NCI-H524 (cell line): ENCODE measurements at places on chromosomes 3 and 15.
A peak's percentile ranks its signal among the peaks of the same experiment; 100 is the strongest.

GRCh38 chr3:184498986-184499606 is 62.5 kb upstream of the EPHB3 start:
- DNase-seq, result no peak

GRCh38 chr3:195764961-195765706 is 44.4 kb downstream of the MUC20 start:
- no peak for DNase-seq

DNA sequence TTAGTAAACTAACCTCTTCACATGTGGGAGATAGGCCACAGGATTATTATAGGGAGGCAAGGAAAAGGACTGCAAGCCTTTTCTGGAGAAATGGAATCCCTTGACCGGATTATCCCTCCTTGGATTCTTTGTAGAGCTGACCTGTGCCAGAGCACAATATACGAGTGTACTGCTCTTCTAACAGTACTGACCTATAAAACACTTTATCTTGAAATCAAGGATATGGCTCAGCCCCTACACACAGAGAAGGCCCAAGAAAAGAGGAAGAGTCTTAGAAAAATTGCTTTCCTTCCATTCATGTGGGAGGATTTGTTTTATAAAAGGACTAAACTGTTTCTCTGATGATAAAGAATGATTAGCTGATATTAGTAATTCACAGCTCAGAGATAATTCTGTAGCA is 42.2 kb downstream of the DMXL2 start:
- no peak for DNase-seq

GRCh38 chr3:2771193-2771592 is 339.0 kb downstream of the IL5RA start:
- DNase-seq, result no peak

- DNase-seq, result no peak
Measured at GRCh38 chr3:49124991-49125670, 4.5 kb upstream of the USP19 start.

GRCh38 chr3:76436894-76437293 is 603.0 kb upstream of the ROBO2 start:
- no peak for DNase-seq

DNA sequence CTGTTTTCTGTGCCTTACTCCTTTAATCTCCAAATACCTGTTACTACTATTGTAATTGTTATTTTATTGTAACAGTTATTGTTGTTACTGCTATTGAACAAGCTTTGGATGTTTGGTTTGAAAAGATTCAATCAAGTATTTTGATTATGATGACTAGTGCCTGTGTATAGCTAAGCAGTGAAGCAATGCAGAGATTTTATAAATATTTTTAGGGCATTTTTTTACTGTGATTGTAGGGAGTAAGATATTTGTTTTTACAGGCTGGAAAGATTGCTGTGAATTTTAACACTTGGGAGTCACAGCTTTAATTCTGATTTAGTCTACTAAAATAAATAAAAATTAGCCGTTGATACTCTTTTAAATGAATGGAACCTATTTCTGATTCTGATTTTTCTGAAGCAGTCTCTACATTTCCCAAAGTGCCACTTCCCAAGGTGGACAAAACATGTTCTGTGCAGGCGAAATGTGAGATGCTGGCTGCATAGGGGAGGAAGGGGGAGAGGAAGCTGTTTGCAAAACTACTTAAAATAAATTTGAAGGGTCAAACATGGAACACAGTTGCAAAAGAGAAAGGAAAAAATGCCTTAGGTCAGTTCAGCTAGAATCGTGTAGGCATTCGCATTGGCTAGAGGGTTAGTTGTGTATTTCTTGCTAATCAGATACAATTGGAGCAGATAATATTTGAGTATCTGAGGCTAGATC is 25.7 kb downstream of the EEFSEC start:
- DNase-seq, result no peak

GRCh38 chr3:24272875-24273274 is 221.8 kb downstream of the THRB start:
- DNase-seq, result no peak

- no peak for DNase-seq
Measured at GRCh38 chr15:42058791-42059190, 35.6 kb downstream of the PLA2G4D start.

DNA sequence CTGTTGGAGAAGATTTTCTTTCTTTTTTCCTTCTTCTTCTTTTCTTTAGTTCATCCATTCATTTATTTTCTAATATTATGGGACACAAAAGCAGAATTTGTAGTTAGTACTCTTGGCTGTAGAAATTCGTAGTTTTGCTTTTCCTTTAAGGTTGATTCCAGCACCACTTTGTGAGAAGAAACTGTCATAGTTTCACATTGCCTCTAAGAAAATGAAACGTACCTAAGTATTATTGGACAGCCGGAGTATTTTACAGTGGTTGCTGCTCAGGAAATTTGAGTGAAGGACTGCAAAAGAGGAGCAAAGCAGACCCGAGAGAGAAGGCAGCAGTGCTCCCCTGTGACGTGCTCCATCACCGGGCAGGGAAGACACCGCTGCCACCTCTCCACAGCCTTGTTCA is 48.1 kb downstream of the PLCL2 start:
- no peak for DNase-seq

DNA sequence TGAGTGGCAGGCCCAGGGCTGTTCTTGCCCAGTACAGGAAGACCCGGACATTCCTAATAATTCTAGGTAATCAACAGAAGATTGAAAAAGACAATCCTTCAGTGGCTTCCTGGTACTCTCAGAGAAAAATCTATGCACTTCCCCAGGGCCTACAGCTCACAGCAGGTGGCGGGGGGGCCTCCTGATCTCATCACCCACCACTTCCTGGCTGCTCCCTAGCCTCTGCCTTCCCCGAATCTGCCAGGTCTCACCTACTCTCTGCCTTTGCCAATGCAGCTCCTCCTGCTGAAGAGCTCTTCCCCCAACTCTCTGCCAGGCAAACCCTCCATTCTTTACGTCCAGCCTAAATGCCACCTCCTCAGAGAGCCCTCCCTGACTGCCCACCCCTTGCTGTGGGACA is 37.5 kb downstream of the EHD4 start:
- no peak for DNase-seq

DNA sequence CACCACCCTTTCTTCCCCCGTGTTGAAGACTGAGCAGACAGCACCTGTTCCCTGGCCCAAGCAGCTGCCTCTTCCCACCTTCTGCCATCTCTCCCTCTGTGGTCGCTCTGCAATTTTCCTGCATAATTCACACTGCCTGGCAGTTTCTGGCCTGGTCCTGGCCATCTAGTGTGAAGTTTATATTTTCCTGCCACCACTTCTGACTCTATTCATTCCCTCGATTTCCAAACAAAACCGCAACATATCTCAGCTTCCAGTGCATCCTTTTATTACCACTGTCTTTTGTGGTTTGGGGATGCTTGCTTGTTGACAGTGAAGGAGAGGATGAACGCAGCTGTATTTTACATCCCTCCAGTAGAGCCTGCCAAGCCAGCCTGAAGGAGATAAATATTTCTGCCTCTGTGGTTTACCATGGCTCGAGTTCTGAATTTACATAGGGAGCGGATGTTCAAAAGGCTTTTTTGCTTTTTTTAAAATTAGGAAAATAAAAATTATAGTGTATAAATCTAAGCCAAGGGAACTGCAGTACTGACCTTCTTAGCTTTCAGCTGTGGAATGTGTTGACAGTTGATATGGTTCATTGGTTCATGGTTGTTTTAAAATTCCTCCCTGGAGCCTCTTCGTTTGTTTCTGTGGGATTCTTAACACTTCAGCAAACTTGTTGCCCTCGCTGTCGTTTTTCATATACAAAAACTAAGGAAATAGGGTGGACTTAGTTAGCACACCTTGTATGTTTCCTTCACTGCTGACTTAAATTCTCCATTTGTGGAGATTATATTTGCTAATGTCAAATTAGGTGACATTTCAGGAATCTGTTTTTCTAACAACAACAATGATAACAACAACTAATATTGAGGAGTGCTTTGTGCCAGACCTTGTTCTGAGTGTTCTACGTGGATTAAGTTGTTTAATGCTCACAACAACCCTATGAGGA is 250.5 kb downstream of the ADAMTSL3 start:
- DNase-seq, result no peak

- peak; percentile 57 for DNase-seq
Measured at GRCh38 chr3:19147905-19148767, at the start of gene KCNH8. Gene KCNH8, plus strand, starts transcription at chr3:19148510. Its CDS starts 210 bp downstream, at chr3:19148720.

DNA sequence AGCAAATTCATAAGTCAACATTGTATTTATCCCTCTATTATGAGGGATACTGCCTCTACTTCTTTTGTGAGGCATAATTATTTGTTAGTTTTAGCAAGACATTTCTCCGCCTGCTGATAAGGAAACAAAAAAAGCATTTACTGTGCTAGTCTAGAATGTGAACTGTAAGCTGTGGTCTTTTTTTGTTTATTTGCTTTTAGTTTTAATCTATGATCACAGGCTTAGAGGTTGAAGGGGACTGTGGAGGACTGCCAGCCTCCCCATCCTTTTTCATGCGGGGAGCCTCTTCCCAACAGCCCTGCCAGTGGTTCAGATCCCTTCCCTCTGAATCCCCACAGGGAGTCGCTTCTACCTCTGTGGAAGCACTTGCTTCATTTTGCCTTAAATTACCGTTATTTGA is 331.0 kb upstream of the ROPN1 start:
- DNase-seq, result no peak

- no peak for DNase-seq
Measured at GRCh38 chr3:97189835-97190234, 375.4 kb downstream of the EPHA6 start.

GRCh38 chr3:36697229-36698001 is 66.9 kb downstream of the DCLK3 start:
- DNase-seq, result peak; percentile 28

DNA sequence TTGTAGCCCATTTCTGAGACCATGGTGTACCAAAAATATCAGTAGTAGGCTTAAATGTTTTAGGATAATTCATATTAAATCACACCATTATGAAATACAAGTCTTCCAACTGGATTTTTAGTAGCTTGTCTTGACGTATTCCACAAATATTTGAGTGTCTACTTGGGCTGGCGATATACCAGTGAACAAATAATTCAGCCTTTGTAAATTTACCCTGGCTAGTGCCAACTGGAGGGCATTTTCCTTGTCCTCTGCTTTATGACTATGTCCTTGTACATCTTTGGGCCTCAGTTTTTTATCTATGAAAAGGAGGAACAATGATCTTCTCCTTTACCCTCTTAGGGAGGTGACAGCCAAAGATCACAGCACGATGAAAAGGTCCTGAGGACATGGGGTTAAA is 114.8 kb downstream of the FRMD4B start:
- no peak for DNase-seq

DNA sequence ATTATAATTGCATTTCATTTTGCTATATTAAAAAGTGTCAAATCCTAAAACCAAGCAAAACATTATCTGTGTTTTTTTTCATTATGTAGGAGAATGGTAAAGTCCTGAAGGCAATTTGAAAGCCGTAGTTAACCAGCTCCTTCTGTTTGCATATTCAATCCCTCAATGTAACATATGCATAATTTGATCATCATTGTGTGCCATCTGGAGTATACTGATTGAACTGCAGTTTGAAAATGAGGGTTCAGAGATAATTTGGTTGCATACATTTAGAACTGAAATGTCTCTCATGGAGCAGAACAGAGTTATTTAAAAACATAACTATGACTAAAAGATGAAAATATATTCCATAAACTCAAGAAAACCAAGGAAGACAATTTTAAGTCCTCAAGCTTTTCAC is 518.6 kb downstream of the GBE1 start:
- DNase-seq, result peak; percentile 70

- DNase-seq, result no peak
Measured at GRCh38 chr15:97114900-97115760, 784.6 kb downstream of the NR2F2 start.

DNA sequence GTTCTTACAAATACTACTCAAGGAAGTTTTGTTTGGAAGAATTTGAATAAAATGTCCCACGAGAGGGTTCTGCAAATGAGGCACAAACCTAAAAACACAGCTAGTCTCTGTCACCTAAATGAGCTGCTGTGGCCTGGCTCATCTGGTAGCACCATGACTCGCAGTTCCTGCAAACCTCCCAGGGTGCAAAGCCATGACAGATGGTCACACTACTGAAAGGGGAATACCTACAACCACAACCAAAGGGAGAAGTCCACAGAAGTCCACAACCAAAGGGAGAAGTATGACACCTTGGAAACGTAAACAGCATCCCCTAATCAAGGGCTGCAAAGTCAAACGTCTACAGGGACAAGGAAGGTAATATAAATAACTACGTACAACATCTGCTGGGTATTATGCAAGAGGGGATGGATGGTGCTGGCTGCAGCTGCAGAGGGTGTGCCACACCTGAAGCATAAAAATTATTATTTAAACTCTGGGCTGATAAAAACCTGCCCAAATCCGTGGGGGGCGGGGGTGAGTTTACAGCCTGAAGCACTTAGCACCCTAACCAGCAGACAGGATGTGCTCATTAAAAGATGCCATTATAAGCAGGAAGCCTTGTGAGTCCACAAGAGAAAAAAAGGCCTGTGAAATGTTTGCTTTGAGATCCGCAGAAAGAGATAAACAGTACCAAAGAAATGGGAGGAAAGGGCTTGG is 184.0 kb downstream of the MAGI1 start:
- DNase-seq, result peak; percentile 19

DNA sequence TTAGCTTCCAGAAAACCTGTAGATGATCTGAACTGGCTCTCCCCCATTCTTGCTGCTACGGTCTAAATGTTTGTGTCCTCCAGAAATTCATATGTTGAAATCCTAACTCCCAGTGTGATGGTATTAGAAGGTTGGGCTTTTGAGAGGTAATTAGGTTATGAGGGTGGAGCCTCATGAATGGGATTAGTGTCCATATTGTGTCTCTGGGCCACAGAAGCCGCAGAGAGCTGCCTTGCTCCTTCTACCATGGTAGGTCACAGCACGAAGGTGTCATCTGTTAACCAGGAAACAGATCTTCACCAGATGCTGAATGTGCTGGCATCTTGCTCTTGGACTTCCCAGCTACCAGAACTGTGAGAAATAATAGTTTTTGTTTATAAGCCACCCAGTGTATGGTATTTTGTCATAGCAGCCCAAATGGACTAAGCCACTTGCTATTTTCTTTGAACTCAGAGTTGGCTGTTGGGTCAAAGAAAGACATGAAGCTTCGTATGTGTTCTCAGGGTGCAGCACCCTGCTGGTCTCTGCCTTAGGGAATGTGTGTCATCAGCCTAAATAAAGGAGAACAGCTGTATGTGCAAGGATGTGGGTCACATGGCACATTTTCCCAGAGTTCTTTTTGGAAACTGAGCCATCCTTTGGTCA is 317.5 kb upstream of the SLCO3A1 start:
- peak; percentile 58 for DNase-seq

GRCh38 chr3:37833302-37834186 is 28.1 kb upstream of the CTDSPL start:
- DNase-seq, result peak; percentile 69

DNA sequence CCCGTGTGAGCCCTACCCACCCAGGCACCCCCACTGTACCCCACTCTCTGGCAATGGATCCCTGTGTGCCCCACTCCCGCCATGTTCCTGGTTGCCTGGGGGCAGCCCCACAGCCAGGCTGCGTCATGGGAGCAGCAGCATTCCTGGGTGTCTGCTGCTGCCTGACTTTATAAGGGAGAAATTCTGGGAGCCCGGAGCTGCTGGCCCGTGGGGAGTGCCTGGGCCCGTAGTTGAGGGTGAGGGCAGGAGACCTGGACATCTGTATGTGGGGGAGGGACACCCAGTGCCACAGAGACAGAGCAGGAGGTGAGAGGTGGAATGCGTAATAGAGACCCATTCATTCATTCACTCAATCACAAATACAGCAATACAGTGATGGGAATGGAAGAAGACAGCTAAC is 15.1 kb downstream of the CSPG4 start:
- no peak for DNase-seq

GRCh38 chr3:15858547-15859506 is 61.0 kb upstream of the ANKRD28 start:
- peak; percentile 36 for DNase-seq

GRCh38 chr3:174417573-174417972 is 441.6 kb upstream of the NAALADL2 start:
- DNase-seq, result no peak
